ENCODE measurements at places on chromosomes 7 and 10.

DNA sequence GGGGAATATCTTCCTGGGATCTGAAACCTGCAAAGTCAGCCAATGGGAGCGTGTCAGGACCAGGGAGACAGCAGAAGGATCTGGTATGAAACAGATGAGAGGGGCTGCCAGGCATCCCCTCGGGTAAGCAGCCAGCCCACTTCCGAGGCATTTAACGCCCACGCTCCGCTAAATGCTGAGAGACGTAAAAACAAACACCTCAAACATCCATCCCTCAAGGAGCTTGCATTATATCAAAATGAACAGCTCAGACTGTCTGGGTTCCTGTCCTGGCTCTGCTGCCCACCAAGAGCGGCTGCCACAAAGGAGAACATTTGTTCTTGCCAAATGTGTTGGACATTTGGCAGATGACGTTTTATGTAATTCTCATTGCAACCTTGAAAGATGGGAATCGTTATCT is 7.0 kb upstream of the SERPINE1 start:
- DNase-seq: no peak

GRCh38 chr10:125061557-125062226 is 98.7 kb downstream of the CTBP2 start:
- DNase-seq: no peak

DNA sequence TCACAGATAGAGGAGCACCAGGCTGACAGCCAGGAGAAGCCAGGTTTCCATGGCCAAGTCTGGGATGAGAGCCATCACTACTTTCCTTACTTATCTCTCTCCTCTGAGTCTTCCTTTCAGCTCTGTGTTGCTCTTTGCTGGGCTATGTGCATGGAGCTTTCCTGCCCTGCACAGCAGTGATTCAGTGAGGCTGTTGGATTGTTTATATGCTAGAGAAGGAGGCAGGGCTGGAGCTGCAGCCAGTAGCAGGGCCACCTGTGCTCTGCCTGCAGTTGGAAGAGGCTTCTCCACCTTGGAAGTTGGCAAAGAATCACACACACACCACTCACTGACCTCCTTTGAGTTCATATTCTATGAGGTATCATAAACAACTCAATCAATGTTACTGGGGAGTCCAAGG is at the start of gene CYP3A4:
Gene CYP3A4, minus strand, starts transcription at position 178 of the 400 bp plus-strand sequence. Its CDS starts 103 bp downstream, at position 75.
- no peak for DNase-seq

DNA sequence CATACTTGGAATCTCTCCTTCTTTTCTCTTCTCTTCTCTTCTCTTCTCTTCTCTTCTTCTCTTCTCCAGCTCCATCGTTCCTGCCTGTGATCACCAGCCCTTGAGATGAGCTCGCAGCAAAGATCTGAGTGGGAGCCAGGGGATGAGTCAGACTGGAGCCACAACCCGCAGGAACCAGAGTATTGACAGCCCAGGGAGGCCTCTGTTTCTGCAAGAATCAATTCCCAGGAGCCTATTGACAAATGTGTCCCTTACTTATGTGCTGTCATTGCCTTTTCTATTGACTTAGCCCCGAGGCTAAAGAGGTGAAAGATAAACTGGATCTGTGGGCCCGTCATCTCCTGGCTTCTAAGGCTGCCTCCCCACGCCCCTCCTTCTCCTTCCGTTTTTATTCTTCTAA is 13.1 kb upstream of the HABP2 start:
- DNase-seq: no peak

DNA sequence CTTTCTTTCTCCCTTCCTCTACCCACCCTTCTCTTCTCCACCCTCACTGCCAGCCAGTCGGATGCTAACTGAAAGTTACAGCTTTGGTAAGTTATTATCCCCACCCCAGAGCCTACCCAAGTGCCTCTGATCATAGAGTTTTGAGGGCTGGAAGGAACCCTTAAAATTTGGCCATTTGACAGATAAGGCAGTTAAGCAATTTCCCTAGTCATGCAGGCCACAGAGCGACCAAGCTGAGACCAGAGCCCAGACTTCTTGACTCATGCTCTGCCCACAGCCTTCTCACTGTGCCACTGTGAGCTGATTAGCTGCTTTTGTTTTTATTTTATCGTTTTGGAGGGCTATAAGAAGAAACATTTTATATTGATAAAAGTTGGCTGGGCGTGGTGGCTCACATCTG is 17.2 kb downstream of the SAP25 start:
- DNase-seq: no peak

GRCh38 chr7:1234881-1235500 is 2.3 kb downstream of the UNCX start:
- no peak for DNase-seq

GRCh38 chr7:29977886-29978651 is 11.5 kb downstream of the SCRN1 start:
- no peak for DNase-seq

- no peak for DNase-seq
Measured at GRCh38 chr10:33556620-33557019, 222.2 kb upstream of the NRP1 start.

DNA sequence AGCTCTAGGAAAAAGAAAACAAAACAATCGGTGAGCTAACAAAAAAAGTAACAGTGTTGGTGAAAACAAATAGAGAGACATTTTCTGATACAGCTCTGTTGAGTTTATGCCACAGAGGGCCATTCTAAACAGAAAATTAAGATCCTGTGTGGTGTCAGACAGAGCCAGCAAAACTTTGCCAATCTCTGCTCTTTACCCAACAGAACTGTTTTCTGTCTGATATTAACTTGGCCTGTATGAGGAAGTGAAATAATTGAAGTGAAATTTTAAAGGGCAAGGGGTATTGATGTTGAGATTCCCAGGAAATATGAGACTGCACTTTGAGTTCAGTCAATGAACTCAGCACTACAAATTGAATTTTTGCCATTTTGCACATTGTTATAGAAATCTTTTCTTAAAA is 101.0 kb downstream of the AOAH start:
- no peak for DNase-seq

DNA sequence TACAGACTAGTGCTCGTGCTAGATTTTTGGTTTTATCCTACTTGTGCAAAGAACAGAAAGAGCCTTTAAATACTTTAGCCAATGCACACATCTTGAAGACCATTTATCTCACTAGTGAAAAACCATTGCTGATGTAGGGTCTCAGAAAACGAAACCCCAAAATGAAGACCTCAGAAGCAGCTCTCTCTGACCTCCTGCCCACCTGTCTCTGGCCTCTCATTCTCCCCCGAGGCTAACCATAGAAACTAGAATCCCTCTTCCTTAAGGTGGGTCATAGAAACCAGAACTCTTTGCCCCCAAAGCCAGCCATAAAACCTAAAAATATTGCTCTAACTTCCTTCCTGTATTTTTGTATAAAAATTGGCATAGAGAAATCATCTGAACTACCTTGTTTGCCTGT is 112.2 kb downstream of the KIF20B start:
- DNase-seq: no peak

DNA sequence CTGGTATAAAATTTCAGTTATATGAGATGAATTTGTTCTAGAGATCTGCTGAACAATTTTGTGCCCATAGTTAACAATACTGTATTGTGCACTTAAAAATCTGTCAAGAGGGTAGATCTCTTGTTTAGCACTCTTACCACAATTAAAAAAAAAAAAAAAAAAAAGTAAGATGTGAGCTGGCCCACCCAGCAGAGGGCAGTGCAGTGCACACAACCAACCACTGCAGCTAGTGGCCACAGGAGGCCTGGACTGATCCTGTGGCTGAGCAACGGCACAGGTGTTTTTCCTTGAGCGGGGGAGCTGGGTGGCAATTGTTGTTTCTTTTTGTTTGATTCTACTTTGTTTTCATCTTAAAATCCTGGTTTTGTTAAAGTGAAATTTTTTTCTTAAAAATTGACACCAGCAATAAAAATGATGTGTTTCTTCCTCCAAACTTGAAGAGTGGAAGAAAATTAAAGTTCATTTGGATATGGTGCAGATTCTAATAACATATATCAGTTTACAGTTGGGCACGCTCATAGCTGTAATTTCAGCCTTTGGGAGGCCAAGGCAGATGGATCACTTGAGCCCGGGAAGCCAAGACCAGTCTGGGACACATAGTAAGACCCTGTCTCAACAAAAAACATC is 171.1 kb upstream of the TBX20 start:
- no peak for DNase-seq

DNA sequence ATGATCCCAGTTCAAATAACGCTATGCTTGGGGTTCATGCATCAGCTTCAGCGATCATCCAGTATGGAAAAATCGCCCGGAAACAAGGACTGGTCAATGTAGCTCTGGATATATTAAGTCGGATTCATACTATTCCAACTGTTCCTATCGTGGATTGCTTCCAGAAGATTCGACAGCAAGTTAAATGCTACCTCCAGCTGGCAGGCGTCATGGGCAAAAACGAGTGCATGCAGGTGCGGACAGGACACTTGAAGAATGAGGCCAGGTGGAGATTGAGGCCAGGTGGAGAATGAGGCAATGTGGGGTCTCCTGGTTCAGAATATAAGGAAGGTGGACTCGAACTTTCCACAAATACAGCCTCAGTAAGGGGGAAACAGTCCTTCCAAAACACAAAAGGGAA is 105.8 kb downstream of the TRRAP start:
- DNase-seq: no peak

DNA sequence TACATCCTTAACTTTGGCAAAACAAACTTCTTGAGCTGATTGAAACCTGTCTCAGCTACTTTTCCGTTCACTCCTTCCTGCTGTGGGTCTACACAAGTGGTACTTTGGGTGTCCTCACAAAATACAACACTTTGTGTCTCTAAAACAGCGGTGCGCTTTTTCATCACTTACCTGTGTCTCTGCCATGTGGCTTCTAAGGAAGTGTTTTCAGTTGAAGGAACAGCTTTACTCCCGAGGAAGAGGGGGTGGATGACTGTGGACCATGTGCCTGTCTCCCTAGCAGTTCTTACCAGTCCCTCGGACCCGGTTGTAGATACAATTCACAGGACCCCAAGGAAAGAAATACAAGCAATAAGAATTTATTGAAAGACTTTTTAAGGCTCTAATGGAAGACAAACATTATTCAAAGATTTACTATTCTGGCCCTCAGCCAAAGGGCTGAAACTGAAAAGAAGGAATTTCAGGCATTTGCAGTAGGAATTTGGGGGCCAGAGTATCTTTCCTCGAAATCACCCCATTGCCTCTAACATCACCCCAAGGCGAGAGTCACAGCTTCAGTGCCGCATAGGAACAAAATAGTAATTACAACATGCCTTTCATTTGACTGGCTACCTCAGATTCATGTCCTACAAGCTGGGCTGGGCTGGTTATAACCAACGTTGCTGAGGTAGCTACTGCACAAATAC is 246.3 kb downstream of the ACTR3B start:
- no peak for DNase-seq

- DNase-seq: no peak
Measured at GRCh38 chr10:50260791-50261281, 9.5 kb upstream of the ASAH2 start.

- no peak for DNase-seq
Measured at GRCh38 chr7:135200821-135201331, 10.4 kb downstream of the WDR91 start.

DNA sequence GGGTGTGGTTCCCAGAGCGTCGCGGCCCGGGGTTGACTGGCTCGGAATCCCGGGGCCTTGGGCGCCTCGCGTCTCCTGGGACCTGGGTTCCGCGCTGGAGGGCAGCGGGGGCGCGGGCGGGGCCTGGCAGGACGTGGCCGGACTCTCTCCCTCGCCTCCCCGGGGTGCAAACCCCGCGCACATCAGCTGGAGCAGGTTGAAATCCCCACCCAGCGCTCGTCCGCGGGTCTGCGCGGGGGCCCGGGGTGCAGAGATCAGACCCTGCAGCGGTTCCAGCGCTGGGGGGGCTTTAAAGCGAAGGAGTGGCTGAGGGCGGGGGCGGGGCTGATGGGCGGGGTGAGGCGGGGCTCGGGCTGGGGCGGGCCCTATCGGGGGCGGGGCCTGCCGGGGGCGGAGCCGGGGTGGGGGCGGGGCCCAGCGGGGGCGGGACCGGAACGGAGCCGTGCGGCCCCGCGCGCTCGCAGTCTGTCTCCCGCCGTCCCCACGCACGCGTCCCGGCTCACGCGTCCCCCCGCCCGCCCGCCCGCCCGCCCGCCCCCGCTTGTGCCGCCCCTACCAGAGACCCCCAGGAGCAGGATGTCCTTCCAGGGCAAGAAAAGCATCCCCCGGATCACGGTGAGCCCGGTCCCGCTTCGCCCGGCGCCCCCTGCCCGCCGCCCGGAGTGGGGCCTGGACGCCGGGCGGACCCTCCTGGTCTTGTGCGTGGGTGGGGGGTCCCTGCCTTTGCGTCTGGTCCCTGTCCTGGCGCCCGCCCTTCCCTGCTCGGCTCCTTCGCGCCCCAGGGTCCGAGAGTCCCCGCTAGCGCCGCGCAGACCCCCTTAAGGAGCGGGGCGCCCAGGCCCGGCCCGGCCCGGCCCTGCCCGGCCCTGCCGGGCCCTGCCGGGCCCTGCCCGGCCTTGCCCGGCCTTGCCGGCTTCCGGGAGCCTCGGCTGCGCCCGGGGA is at the start of gene DPYSL4:
Gene DPYSL4, plus strand, starts transcription at position 461 of the 942 bp plus-strand sequence. Its CDS starts 116 bp downstream, at position 577.
- DNase-seq: no peak

DNA sequence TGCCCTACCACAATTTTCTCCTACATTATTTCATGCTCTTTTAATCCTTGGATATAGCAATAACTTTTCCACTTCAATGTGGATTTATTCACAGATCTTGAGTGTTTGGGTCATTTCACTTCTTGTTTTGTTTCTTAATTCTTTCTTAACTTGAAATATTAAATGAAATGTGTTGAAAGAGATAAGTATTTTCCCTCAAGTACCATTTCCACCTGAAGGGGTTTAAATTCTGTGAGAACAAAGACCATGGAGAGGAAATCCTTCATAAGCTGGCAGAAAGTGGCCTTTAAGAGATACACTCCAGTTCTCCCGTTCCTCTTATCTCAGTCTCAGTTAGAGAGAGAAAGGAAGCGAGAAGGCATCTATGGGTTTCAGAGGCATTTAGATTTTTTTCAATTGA is 14.1 kb upstream of the DLD start:
- DNase-seq: no peak

DNA sequence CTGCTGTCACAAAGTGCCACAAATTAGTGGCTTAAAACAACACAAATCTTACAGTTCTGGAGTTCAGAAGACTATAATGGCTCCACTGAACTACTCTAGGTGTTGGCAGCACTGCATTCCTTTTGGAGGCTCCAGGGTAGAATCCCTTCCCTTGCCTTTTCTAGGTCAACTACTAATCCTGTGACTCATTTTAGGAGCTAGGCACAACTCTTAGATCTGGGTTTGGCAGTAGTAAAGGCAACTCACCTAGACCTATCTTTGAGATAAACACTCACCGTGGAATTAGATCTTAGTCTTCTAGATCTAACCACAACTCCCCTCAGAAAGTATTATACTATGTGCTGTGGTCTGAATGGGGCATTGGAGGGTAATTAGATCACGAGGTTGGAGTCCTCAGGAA is 60.4 kb downstream of the ANKIB1 start:
- DNase-seq: no peak

DNA sequence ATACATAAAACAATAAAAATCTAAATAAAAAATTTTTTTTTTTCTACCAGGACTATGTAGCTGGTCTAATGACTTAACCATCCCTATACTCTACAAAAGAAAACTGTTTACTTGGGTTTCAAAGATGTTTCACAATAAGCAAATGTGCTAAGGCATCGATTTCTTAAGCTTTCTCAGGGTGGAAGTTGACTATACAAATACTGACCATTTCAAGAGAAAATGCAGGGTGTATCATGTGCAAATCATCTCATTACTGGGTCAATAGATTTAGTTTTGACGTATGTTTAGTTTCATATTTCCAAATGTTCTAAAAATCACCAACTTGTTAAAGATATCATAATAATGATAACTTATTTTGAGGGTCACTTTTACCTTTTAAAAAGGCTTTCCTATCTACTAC is 7.5 kb downstream of the NRP1 start:
- no peak for DNase-seq

- DNase-seq: no peak
Measured at GRCh38 chr7:55252386-55252785, 112.8 kb upstream of the LANCL2 start.

- no peak for DNase-seq
Measured at GRCh38 chr7:137652721-137653120, 194.1 kb downstream of the DGKI start.

All from NCI-H1436 treated with DMSO at 0.1 percent for 48 hours (cell line).